ENCODE measurements at places on chromosomes 5 and 9. TPM values are rescaled to one million over a fixed set of nuclear protein-coding genes. Genes with fewer than 3 reads are reported as not detected.

CDC37L1 gene
- total RNA-seq: 11.3 TPM

CACNA1B gene
- total RNA-seq: 0.14 TPM

BARHL1 gene
- not detected for total RNA-seq

IFNA13 gene
- not detected for total RNA-seq

FIBCD1 gene
- total RNA-seq: not detected

SUSD1 gene
- total RNA-seq: 35.0 TPM
